ENCODE measurements at places on chromosomes 5 and 9.

- peak; percentile 57 for DNase-seq
These were observed 100.5 kb downstream of the PALM2AKAP2 start for GRCh38 chr9:109880276-109881169.

- no peak for DNase-seq
These were observed 42.7 kb upstream of the RETREG1 start for GRCh38 chr5:16659536-16659935.

DNA sequence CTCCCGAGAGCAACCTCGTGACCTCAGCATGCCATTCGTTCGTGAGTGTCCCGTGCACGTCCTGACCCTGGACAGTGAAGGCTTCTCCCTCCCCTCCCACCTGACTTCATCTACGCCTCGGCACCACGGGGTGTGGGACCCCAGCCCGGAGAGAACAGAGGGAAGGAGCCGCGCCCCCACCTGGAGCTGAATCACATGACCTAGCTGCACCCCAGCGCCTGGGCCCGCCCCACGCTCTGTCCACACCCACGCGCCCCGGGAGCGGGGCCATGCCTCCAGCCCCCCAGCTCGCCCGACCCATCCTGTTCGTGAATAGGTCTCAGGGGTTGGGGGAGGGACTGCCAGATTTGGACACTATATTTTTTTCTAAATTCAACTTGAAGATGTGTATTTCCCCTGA lies 38.3 kb upstream of the FCN2 start:
- DNase-seq: no peak

GRCh38 chr5:181045316-181045715 lies 5.2 kb downstream of the BTNL9 start:
- DNase-seq: no peak

GRCh38 chr9:35748858-35749514 lies at the start of the genes GBA2 and RGP1:
GBA2 (minus strand) TSS chr9:35749228; CDS start chr9:35748704, 524 bp downstream.
RGP1 (plus strand) TSS chr9:35749287; CDS start chr9:35749756, 469 bp downstream.
- DNase-seq: peak; percentile 64

DNA sequence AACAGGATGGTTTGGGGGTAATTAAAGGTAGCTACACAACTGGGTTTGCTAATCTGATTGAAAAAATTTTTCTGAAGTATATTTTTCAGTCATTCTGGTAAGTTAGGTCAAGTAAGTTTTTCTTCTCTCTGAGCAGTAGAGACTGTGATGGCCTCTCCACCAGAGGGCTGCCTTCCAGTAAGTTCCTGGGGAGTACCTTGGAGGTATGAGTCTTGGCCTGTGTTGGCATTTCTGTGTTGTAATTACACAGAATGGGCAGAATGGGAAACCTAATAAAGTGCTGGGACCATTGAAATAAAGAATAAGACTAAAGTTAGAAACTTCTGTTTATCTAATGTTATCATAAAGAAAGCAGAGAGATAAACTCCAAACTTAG lies 430.8 kb downstream of the ARHGEF28 start:
- no peak for DNase-seq

GRCh38 chr9:137878146-137878941 lies 762 bp downstream of the CACNA1B start:
- peak; percentile 56 for DNase-seq

GRCh38 chr5:94849821-94850736 lies 231.6 kb downstream of the SLF1 start:
- peak; percentile 41 for DNase-seq

GRCh38 chr5:151451626-151452520 lies 4.5 kb downstream of the SLC36A1 start:
- no peak for DNase-seq

- DNase-seq: no peak
These were observed 38.9 kb downstream of the PTTG1 start for GRCh38 chr5:160460377-160461049.

DNA sequence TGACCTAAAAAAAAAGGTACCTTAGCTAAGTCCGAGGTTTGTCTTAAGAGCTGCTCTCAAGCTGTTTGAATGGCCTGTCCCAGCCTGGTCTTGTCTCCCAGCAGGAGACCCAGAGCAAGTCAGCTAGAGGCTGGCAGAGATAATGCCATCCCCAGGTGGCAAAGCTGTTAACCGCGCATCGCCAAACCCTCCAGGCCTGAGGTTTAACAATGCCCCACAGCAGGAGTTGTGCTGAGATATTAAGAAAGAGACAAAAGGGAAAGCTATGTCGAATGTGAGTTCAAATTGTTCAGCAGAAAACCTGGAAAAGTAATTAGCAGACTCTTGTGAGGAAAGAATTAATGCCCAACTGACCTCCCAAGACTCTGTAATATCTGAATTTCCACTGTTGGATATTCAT lies 187.1 kb downstream of the FSTL4 start:
- DNase-seq: no peak

DNA sequence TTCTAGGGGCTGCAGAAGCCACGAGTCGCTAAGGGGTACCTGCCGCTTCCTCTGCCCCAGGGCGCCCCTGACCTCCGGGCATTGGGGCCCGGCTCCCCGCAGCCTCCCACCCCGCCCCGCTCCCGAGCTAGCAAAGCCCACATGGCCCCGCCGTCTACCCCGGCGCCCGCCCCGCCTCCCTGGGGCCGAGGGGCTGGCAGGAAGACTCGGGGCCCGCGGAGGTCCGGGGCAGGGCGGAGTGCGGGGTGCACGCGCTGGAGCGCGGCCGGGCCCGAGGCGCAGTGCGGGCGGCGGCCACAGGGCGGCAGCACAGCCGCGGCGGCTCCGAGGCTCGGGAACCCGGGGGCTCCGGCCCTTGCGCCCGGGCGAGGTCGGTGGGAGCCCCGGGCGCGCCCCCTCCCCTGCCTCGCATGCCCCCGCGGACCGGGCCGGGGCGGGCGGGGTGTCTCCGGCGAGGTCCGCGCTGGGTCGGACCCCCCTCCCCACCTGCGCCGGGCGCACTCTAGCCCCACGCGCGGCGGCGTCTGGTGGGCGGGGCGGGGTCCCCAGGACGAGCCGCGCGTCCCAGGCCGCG lies 6.7 kb downstream of the NRARP start:
- DNase-seq: peak; percentile 58

GRCh38 chr5:132752581-132753125 lies 5.4 kb downstream of the CCNI2 start:
- DNase-seq: no peak

DNA sequence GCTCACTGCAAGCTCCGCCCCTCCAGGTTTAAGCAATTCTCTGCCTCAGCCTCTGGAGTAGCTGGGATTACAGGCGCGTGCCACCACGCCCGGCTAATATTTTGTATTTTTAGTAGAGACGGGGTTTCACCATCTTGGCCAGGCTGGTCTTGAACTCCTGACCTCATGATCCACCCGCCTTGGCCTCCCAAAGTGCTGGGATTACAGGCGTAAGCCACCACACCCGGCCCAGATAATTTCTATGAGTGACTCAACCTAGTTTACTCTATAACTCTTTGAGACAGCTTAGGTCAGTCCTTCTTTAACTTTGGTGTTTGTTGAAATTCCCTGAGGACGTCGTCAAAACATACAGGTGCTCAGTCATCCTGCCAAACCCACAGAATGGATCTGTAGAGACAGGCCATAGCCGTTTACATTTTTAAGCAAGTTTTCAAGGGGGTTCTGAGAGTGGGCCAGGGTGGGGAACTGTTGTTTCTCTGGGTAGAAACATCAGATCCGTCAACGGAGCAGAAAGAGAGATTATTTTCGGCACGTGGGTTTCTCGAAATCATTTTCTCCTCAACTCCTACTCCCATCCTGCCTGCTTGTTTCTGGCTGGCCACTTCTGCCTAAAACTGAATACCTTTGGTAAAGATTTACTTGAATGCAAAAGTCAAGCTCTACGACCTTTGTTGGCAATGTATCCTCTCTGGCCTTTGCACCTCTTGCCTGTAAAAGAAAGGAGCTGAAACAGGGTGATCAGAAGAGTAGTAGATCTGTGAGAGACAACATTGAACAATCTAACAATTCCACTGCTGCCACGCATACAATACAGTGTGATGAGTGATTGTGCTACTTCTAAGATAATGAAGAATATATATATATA lies 6.0 kb upstream of the BOD1 start:
- DNase-seq: no peak

GRCh38 chr9:124771867-124772679 lies 962 bp upstream of the NR6A1 start:
- DNase-seq: peak; percentile 77

- DNase-seq: peak; percentile 65
These were observed 33.5 kb downstream of the SPEF2 start for GRCh38 chr5:35651002-35651756.

- no peak for DNase-seq
These were observed 72.1 kb upstream of the ATP10B start for GRCh38 chr5:160923936-160924710.

DNA sequence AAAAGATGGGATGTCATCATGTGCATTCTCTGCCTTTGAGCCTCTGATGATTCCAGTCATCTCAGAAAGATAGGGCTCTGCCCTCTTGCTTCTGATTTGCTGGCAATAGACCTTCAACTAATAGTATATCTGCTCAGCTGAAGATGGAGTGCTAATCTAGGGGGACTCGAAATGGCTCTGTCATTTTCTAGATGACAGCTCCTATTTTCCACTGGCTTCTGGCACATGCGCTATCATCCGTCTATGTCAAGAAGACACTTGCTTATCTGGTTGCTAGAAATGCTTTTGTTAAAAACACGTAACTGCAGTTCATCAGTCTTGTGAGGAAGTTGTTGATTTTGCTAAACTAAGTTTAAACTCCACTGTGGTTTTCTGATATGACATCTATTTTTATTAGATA lies 265.5 kb upstream of the ZNF608 start:
- no peak for DNase-seq

- DNase-seq: no peak
These were observed 50.0 kb downstream of the NACC2 start for GRCh38 chr9:136044971-136045594.

- no peak for DNase-seq
These were observed 13.0 kb upstream of the TMEFF1 start for GRCh38 chr9:100459963-100460362.

DNA sequence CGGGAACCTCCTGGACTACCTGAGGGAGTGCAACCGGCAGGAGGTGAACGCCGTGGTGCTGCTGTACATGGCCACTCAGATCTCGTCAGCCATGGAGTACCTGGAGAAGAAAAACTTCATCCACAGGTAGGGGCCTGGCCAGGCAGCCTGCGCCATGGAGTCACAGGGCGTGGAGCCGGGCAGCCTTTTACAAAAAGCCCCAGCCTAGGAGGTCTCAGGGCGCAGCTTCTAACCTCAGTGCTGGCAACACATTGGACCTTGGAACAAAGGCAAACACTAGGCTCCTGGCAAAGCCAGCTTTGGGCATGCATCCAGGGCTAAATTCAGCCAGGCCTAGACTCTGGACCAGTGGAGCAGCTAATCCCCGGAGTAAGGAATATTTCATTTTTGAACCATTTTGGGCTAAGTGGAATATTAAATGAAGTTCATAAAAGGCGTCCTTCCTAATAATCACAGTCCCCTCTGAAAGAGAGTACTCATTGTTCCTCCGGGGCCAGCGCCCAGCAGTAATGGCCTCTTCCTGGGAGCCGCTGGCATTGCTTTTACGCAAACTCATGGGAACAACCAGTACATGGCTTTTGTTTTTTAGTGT lies 23.6 kb downstream of the QRFP start:
- no peak for DNase-seq

DNA sequence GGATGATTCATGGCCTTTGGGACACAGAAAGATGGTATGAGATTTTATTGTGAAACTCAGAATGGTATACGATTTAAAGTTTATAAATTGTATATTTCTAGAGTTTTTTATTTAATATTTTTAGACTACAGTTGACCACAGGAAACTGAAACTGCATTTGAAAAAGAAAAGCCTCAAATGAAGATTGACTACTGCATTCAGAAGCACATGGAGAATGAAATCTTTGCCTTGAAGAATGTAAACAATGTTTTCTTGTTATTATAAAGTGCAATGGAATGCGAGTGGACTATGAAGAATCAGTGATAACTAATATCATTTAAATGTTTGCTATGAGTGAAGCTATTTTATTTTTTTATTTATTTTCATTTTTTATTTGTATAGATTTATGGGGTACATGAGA lies 169.1 kb upstream of the CDH18 start:
- no peak for DNase-seq

GRCh38 chr5:170190436-170191134 lies 42.2 kb upstream of the C5orf58 start:
- no peak for DNase-seq

All from KBM-7 (cell line).